ENCODE measurements at places on chromosomes 11 and 22.

DNA sequence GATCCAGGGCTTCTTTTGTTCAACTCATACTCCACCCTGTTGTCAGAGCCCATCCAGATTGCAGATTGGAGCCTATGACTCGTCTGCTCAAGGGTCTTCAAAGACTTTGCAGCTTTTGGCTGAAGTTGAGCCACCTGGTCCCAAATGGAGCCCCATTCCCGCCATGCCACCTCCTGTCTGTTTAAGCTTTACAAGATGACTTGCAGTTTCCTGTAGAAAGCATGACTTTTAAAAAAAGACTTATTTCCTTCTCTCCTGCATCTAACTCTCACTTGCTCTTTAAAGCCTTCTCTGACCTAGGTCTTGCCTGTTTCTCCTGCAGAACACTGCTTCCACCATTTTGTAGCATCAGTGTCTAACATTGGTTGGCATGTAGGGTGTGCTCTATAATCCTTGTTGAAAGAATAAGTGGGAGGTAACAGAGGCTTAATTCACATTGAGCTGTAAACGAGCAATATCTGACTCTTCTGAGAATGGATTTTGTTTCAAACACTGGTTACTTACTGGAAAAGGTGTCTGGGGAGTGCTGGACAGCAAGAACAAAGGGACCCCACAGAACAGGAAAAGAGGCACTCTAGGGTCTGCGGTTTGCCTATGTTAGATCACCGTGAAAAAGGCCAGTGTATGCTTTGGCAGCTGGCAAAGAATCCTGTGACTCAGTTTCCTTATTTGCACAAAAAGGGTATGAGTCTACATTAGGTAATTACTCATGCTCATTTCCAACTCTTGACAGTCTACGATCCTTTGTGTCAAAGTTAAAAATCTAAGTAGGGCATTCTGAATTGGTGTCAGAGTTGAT is 30.3 kb downstream of the NF2 start:
- DNase-seq = no peak

GRCh38 chr11:20631519-20632168 is 32.2 kb downstream of the SLC6A5 start:
- DNase-seq = no peak

DNA sequence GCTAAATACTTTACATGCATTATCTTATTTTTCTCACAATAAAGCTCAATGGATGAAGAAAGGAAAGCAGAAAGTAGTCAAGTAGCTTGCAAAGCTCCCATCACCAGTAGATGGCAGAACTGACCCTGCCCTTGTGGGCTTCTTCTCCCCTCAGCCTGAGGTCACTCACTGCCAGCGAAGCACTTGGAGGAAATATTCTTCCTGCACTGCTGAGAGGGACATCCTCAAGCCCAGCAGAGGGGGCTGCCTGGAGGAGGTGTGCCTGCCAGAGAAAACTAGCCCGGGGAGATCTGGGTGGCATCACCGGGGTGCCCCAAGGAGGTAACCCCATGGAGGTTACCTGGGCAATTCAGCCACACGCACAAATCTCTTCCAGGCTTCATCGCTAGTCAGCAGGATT is 6.6 kb downstream of the APOL4 start:
- DNase-seq = peak; percentile 13

GRCh38 chr11:3044004-3044403 is 13.2 kb downstream of the CARS1 start:
- no peak for DNase-seq

- DNase-seq = no peak
Observed at GRCh38 chr22:31852691-31853421, 91.5 kb upstream of the YWHAH start.

DNA sequence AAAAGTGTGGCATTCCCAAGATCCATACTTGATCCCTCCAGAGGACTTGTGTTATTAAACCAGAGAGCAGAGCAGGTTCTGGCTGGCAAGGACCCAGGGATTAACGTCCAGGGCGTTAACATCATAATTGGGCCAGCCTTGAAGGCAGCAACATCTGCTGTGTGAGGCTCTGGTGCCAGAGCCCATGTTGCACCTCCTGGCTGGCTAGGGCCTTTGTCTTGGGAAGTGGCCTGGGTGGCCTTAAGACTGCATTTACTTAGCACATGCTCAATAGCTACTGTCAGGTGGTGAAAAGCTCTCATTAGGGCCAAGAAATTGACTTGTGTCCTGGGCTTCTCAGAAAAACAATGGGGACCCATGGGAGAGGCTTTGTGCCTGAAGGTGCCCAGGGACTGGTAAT is 66.6 kb downstream of the CACNG2 start:
- no peak for DNase-seq

- no peak for DNase-seq
Observed at GRCh38 chr22:44915441-44915840, 94.4 kb downstream of the PHF21B start.

DNA sequence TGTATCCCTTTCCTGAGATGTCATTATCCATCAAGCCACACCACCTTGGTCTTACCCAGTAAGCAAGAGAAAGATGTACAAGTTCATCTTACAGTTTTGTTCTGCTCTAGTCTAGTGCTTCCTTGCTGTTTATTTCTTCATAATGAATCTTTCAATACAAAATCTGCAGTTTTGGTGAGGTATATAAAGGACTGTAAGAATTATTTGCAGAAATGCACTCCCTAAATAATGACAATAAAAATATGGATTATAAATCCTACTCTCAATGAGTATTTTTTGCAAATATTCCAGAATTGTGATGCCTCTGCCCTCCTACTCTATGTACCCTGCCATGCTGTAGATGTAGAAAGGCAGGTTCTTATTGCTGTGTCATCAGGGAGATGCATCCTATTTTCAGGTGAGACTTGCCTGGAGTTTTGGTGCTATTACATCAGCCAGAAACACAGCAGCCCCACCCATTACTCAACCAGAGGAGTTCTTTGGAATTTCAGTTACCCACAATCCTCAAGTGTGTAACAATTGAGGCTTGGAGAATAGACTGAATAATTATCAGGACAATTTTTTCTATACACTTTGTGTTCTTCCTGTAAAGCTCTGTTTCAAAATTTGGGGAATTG is at the start of gene OR10S1:
Gene OR10S1 (minus strand): TSS at position 51 of the 617 bp plus-strand sequence. CDS start 117 bp downstream, outside the sequence.
- no peak for DNase-seq

GRCh38 chr11:9858822-9859221 is 194.9 kb downstream of the SWAP70 start:
- no peak for DNase-seq

DNA sequence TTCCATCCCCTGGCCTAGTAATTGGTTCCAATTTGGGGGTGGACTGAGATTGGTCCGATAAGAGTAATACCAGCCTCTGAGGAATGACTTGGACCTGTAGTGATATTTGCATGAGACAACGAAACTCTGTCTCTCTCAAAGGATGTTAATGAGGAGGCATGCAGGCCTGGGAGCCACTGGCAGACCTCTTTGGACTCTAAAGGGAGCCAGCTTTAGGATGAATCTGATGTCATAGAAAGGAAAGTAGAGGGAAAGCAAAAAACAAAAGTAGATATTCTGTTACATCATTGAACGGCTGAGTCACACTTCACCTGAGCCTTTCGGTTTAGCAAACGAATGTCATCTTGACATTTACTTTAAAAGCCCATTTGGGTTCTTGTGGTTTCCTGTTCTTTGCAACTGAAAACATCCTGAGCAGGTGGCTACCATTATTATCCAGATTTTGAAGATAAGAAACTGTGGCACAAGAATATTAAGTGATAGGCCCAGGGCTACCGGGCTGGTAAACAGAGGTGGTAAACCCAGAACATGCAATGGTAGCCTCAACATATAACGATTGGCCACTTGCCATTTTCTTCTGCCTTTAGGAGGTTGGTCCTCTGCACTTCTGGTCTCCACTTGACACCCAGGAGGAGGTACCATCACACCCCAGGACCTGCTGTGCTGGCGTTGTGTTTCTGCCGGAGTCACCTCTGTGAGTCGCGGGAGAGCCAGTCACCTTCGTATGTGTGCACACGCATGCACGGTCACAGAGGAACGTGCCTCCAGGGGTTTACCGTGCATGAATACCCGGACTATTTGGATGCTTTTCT is 42.7 kb downstream of the RTL6 start:
- DNase-seq = peak; percentile 58

DNA sequence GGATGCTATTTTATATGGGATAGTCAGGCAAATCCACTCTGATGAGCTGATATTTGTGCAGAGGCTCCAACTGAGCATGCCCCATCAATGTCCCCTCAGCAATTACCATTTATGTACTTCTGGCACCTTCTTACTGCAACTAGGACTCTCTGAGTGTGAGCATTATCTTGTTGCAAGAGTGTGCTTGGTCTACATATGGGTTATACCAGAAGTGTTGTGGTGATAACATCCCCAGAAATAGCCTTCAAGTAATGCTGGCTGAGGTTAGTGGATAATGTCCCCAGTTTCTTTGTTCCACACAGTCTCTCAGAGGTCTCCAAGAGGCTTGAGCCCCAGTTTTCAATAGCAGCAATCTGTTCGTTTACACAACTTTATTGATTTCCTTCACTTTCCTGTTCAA is 408.6 kb downstream of the JRKL start:
- DNase-seq = no peak

DNA sequence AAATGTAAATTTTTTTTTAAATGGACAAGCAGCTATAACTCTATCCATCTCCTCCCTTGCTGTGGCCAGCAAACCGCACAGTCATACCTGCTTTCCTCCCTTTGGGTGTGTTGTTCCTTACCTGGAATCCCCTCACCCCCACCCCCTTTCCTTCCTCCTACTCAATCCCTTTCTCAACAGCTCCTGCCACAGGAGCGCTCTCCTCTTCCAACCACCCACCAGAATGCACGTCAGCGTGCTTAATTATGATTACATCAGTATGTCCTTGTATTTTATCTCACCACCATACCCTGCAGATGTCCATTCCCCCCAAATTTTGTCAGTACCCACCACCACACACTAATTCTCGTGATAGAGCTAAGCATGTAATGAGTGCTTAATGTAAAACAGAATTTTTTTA is 60.9 kb upstream of the LMO2 start:
- DNase-seq = no peak

GRCh38 chr22:36578619-36579018 is 49.7 kb upstream of the EIF3D start:
- no peak for DNase-seq

DNA sequence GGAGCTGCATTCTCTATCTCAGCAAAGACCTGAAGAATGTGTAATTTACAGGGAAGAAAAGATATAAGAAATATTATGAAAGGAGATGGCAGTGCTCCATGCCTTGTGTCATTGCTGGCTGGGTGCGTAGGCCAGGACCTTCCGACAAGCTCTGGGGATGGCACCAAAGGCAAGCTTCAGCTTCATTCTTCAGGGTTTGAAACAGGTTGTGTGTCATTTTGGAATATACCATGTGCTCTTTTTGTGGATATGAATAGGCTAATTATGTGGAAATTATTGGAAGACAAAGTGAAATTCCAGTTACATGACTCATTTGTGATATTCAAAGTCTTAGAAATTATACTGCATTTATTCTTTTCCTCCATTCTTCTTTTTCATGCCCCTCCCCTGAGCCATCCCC is 5.7 kb upstream of the KIRREL3 start:
- no peak for DNase-seq

GRCh38 chr11:8363921-8364320 is 100.2 kb upstream of the LMO1 start:
- no peak for DNase-seq

DNA sequence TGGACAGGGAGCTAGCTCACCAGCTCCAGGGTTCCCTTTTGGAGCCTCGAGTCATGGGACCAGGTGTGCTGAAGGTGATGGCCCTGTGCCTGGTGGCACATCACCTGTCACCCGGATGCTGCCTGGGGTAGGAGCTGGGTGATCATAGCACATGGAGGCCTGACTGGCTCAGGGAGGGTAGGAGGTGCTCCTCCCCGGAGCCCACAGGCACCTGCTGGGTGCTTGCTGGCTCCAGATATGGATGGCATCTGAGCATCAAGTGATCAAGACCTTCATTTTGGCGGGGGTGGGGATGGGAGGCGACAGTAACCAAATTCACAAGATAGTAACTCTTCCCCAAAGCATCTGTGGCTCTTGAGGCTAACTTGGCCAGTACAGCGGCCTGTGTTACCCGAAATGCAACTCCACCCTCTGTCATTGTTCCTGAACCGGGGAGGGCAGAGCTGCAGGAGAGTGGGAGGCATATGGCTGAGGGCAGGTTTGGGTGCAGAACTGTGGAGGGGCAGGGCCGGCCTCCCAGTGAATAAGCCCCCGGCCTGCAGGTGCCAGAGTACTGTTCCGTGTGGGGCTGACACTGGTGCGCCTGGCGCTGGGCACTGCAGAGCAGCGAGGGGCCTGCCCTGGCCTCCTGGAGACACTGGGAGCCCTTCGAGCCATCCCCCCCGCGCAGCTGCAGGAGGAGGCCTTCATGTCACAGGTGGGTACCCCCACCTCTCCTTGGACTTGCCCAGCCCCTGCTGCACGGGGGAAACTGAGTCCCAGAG is 4.7 kb downstream of the TBC1D10C start:
- no peak for DNase-seq

DNA sequence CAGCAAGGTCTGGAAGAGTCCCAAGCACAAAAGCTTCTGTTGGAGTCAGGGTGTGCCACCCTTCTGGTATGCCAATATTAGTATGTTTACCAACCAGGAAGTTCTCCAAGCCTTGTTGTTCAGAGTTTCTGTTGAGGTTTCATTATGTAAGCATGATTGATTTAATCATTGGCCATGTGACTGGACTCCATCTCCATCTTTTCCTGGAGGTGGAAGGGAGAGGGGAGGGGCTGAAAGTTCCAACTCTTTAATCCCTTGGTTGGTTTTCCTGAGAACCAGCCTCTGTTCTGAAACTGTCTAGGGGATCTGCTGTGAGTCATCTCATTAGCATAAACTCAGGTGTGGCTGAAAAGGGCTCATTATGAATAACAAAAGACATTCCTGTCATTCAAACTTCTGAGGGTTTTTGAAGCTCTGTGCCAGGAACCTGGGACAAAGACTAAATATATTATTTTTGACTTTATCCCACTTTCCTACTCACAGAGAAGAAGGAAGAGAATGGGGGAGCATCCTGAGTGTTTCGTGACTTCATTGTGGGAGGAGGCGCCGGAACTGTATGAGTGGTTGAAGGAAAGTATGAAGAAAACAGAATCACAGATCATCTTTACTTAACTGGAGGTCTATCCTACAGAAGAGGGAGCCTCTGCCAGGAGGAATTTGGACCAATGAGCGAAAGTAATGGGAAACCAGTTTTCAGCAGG is 138.2 kb downstream of the NECTIN1 start:
- DNase-seq = no peak

GRCh38 chr22:38196791-38197419 is 4.9 kb upstream of the MAFF start:
- no peak for DNase-seq

GRCh38 chr11:124623861-124624525 is 1.3 kb downstream of the TBRG1 start:
- DNase-seq = no peak

Measured in activated CD4-positive, alpha-beta T cell treated with anti-CD3 and anti-CD28 coated beads, Interleukin-2, amount 50 U/mL, for 1 hour (primary cell).